ENCODE measurements at places on chromosomes 7 and 10.

DNA sequence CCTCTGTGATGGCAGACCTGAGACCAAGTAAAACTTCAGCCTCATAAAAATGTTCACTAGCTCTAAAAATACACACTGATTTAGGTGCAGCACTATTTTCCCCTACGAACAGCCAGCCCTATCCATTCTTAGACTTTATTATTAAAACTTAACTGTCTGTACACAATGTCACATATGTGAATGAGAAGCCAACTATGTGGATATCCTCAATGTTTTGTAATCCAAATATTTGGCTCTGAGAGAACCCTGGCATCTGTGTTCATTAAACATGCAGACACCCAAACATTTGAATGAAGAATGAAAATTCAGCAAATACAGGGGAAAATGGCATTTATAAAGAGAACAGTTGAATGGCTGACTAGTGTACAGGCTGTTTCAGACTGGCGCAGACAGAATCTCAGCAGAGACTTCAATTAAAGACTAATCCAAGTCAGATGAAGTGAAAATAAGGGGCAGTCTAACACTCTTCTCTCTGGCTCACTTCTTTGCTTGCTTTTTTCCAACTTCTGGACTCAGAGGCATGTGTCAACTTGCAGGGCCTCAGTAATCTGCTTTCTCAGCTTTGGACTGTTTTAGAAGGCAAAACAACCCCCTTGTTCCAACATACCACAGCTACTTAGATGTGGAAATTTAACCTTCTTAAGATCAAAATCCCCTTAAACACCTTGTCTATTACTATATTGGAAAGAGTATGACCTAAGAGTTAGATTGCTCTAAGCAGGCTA lies 47.4 kb upstream of the FAM180A start:
- no peak for DNase-seq

- DNase-seq, result no peak
Measured at GRCh38 chr7:148898845-148899484, 14.9 kb upstream of the EZH2 start.

GRCh38 chr7:136056651-136057231 lies 79.6 kb upstream of the MTPN start:
- DNase-seq, result no peak

DNA sequence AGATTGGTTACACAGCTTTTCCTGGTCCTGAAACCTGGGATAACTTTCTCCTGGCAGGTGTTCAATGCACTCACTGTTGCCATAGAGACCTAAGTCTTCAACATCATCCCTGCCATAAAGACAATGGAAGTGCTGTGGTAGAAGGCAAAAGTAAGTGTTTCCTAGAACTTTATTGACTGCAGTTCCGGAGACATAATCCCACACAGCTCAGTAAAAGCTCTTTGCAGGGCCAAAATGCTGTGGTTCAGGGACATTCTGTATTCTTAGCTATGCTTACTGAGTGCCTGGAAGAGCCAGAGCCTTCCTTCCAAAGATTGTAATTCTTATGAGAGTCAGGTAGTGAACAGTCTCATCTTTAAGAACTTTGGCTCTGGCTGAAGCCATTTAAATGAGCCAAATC lies 5.3 kb downstream of the WIPF3 start:
- DNase-seq, result no peak

DNA sequence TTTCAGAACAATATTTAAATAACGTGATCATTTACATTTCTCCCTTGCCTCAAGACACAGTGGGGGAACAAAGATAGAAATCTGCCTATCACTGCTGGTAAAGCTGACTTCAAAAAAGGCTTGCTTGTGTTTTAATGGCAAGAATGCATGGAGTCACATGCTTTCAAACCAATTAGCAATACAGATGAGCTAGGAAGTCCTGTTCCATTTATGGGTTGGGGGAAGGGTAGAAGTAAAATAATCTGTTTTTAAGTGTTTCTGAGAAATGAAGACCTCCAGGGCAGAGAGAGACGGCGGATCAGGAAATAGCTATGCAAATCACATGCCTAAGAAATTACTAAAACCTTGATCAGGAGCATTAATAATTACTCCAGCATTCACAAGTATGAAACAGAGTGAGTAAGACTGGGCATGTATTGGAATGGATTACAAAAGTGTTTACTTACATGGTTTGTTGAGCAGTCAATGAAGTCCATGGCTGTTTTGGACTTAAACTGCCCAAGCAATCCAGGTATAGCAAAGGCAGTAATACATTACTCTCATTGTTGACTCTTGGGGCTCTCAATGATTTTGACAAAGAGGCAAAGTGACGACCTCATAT lies 142.0 kb downstream of the ARID5B start:
- DNase-seq, result peak; percentile 65

GRCh38 chr7:7203813-7204575 lies 21.6 kb downstream of the C1GALT1 start:
- DNase-seq, result peak; percentile 24

GRCh38 chr10:58660575-58661255 lies 148.0 kb downstream of the BICC1 start:
- DNase-seq, result peak; percentile 73

DNA sequence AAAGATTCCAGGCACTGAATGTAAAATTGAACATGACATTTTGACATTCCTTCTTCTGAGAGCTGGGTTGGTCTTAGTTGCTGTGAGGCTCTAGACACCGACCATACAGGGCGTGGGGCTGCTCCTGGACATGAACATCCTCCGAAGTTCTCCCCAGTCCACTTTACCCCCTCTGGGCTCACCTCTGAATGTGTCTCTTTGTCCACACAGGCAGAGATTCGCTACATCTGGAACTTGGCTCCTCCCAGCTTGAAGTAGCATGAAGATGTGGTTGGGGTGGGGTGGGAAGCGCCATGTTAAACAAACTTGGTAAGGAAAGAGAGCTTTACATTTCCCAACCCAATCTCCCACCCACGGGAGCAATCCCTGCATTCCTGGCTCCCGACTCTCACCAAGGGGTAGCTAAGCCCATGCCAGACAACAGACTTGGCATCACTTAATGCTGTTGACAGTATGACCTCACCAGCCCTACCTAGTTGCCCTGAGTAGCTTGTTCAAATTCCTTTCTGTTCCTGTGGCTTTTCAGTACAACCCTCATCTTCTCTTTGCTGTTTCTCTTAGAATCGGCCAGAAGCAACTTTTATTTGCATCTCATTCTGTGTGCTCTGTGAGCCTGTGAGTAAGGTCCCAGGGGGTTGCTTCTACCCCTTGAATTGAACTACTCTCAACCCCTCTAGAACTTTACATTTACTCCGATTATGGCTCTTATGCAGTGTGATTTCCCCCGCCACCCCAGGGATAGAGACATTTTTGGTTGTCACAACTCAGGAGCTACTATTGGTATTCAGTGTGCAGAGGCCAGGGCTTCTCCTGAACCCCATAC lies 211.4 kb downstream of the SEC23IP start:
- no peak for DNase-seq

DNA sequence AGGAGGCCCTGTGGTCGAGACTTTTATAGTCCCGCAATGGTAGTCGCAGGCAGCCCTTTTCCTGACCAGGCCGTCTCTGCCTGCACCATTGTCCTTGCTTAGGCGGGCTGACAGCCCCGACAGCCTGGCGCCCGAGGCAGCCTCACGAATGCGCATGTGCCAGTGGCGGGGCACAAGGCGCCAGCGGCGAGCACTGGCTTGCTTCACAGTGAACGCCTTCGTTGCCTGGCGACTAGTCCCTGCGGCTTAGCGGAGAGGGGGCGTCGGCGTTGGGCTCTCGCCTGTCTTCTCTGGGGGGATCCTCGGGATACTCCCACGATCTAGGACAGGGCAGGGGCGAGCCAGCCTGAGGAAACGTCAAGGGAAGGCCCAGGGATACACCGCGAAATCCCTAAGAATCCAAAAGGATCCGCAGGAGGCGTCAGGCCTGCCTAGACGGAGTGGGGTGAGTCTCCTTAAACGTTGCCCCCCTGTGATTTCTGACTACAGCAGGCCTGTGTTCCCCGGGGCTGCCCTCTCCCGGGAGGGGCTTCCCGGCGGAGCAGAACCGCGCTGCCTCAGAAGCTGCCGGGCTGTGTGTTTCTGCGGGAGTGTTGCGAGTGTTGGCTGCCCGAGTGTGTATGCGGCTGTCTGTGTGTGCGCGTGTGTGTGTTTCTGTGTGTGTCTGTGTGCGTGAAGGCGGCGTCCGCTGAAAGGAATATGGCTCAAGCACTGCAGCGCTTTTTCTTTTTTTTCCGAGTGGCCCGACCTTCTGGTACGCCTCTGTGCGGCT lies 20.5 kb upstream of the ZNF273 start:
- DNase-seq, result peak; percentile 27

DNA sequence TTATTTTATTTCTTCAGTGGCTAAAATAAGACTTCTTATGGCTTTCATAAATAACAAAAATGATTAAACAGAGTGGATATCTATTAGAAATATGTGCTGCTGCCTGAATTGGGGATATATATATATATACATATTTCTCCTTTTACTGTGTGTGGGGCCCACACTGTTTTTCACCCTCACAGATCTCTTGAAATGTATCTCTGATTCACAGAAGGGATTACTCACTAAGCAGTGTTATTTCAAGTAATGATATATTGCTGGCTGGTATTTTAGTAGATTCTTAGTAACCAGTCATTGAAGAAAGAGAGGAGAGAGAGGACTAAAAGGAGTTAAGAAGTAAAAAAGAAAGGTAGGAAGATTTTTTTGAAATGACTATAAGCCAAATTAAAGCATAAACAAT lies 308.6 kb upstream of the NRP1 start:
- peak; percentile 63 for DNase-seq

DNA sequence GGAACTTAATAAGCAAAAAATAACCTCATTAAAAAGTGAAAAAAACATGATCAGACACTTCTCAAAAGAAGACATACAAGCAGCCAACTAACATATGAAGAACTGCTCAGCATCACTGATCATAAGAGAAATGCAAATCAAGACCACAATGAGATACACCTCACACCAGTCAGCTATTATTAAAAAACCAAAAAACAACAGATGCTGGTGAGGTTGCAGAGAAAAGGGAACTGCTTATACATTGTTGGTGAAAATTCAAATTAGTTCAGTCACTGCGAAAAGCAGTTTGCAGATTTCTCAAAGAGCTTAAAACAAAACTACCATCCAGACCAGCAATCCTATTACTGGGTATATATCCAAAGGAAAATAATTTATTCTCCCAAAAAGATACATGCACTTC lies 513.3 kb downstream of the MDFIC start:
- DNase-seq, result no peak

DNA sequence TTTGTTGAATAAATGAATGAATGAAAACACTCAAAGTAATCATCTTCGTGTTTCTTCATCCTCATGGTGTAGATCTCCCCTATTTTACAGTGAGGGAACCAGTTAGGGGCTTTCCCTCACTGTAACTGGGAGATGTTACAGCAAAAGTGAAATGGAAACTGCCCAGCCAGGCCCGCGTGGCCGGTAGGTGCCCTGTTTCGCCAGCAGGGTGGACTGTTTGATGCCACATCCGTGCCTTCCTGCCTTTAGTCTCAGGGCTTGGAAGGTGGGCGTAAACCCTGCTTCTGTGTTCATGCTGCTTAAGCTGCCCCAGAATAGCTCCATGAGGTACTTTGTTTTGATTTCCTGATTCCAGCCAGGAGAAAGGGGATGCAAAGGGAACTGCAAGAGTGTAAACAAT lies 268.8 kb downstream of the PLXNA4 start:
- no peak for DNase-seq
